SW480 (cell line): ENCODE measurements at places on chromosomes 2 and 18.

DNA sequence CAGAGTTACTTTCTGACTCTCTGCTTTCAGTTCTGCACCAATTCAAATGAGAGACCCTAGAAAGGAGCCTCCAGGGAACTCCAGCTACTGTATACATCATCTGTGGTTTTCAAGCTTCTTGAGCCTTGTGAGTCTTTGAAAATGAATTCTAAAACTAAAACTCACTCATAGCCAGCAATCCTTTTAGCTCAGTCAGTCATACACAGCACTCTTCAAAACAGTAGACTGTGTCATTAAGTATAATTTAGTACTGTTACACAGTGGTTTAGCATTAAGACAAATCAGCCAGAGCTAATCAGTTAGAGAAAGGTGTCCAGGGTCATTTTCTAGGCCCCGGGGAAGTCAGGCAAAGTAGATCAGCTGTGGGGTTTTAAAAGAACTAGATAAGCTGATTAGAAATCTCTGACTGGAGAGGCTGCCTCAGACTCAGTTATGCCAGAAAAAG lies 322.1 kb upstream of the THUMPD2 start:
- no peak for DNase-seq

DNA sequence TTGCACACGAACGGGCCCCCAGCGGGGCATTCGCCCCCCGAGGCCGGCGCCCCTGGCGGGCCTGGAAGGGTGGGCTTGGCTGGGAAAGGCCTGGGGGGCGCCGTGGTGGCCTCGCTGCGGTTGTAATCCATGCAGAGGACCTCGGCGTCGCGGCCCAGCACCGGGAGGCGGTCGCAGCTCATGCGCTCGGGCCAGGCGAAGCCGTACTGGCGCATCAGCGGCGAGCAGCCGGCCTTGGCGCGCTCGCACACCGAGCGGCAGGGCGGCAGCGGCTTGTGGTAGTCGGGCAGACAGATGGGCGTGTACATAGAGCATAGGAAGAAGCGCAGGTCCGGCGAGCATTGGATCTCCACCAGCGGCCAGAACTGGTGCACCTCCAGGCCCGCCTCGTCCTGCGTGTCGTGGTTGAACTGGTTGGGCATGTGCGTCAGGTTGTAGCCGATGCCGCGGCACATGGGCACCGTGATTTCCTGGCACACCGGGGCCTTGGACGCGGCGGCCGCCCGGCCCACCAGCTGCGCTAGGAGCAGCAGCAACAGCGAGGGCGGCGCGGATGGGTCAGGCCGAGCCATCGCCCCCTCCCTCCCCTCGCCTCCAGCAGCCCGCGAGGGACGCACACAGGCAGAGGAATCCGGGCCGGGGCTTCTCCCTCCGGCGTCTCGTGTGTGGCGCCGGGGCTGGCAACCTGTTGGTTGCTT lies 1.4 kb downstream of the FZD5 start:
- DNase-seq = peak; percentile 16

- DNase-seq = no peak
Observed at GRCh38 chr18:7020995-7021777, 96.4 kb downstream of the LAMA1 start.

DNA sequence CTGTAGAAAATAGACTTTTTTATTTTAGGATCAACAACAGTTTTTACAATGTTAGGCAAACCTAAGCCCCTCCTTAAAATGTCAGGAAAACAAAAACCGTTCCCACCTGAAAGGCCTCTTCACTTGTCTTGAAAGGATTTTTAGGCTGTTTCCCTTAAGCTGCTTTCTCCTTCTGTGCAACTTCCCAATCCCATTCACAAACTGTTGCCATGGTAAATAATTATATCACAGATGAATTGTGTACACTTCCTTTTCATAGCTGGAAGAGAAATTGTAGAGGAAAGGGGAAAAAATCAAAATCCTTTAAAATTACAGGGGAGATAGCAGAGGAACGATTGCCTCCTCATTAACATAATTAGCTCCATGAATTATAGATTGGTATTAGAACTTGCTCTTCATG lies 1488.0 kb upstream of the CELF4 start:
- DNase-seq = no peak

DNA sequence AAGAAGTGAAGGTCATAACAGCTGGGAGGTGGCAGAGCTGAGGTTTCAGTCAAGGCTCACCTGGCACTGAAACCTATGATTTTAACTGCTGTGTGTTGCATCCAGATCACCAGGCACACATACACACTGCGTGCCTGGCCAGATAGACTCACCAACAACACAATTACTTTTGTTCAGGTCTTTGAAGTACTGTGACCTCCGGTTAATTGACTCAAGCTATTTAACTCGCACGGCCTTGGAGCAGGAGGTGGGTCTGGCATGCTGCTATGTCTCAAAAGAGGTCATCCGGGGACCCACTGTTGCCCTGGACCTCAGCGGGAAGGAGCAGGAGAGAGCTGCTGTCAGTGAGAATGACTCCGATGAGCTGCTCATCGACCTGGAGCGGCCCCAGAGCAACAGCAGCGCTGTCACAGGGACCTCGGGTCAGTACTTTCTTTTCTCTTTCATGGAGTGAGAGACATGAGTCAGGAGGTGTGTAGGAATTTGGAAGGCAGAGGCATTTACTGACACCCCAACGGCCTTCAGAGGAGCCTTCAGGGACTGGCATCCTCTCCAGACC lies 104.1 kb downstream of the ESCO1 start:
- no peak for DNase-seq

- no peak for DNase-seq
Observed at GRCh38 chr18:45119876-45120275, 439.2 kb downstream of the SETBP1 start.

- DNase-seq = no peak
Observed at GRCh38 chr2:167749660-167750059, 497.7 kb downstream of the STK39 start.

DNA sequence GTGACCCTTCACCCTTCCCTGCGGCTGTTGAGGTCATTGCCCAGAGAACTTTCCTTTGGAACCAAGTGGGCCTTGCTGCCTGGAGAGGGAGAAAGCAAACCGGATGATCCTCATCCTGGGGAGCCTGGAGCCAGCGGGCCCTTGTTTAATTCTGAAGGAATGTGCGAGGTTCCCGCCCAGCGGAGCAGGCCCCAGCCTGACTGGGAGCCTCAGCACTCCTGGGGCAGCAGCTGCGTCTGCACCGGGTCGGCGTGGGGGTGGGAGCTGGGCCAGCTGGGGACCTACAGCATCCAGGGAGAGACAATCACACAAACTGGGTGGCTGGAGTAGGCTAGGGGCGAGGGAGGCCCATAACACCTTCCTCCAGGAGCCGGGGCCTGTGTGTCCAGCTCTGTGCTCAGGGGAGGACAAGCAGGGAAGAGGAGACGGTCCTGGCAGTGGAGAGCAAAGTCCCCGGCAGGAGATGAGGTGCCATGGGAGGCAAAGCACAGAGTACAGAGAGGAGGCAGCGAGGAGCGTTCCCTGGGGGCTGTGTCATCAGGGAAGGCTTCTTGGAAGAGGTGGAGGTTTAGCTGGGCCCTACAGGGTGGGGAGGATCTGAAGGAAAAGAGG lies 61.9 kb upstream of the HAAO start:
- no peak for DNase-seq

GRCh38 chr2:236642584-236643291 lies 73.1 kb downstream of the ACKR3 start:
- DNase-seq = peak; percentile 69

DNA sequence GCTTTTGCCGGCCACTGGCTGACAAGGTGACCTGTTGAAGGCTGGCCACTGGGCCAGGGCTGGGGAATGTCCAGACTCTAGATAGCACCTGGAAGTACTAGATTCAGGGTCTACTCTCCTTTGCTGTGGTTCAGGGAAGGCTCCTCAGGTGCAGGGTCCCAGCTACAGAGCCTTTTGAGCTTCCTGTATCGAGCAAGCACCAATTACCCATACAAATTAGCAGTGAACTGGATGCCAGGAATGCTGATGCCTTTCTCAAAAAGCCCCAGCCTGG lies 213.4 kb downstream of the CYP26B1 start:
- no peak for DNase-seq

DNA sequence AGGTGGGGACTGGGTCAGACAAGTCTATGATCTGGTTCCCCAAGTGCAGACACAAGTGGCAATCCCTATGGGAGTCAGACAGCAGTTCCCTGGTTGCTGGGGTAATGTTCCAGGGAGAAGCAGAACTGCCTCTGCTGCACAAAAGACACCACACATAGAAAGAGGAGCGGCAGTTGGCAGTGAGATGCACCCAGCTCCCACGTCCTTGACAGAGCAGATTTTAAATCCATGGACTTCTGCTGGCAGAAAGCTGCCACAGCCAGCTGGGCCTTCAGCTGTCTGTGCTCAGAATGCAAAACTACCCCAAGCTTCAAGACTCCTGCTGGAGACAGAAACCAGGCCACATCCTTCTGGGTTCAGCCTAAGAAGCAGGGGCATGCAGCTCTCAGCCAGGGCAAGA lies 147.2 kb downstream of the ETAA1 start:
- DNase-seq = no peak

DNA sequence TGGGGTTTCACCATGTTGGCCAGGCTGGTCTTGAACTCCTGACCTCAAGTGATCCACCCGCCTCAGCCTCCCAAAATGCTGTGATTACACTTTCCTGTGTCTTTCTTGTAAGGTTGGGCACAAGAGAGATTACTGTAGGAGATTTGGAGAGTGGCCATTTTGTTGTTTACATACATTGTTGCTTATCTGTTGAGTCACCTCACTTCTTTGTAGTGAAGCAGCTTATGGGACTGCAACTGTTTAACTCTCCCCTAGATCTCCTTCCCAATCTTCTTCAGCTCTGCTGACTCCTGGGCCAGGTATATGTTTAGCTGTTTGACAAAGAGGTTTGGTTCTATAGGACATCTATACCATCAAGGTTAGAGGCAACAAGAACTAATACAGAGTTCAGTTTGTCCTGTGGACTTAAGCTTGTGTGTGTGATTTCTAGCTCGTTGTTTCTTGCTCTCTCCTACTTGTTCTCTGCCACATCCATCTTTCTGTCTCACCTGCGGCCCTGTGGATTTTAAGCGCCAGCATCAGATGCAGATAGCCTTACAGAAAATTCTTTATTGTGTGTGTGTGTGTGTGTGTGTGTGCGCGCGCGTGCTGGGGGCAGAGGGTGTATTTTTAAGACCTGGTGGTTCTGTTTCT lies 95.4 kb downstream of the HAUS1 start:
- DNase-seq = peak; percentile 14

DNA sequence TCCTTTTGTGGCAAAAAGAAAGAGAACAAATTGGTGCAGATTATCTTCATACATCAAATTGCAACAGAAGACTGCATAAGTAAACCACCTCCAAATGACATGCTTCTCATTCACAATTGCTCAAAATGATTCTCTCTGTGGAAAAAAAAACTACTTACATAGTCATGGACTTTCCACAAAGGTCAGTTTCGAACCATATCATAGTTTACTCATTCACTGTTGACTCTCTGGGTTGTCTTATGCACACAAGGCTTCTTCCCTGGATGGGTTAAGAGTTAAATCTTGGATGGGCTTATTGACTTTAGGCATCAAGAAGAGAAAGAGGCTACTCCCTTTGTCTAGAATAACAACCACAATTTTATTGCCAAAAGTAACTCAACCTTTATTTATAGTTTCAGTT lies 91.3 kb upstream of the RAB27B start:
- no peak for DNase-seq

DNA sequence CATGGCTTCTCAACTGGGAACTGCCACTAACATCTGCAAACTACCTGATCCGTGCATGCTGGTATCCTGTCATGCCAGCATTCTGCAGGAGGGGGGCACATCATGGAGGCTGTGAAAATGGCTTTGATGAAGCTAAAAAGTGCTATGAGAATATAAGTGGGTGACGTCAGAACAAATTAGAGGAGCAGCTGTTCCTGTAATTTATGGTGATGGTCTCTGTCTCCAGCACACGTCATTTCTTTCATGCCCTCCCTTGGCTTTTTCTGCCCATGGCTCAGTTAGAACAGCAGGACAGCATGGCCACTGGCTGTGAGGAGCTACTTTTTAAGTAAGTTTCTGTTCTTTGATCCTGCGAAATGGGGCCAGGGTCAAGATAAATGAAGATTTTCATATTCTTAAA lies 466.3 kb downstream of the THSD7B start:
- no peak for DNase-seq

- DNase-seq = no peak
Observed at GRCh38 chr2:203934041-203934492, 2.5 kb upstream of the ICOS start.

DNA sequence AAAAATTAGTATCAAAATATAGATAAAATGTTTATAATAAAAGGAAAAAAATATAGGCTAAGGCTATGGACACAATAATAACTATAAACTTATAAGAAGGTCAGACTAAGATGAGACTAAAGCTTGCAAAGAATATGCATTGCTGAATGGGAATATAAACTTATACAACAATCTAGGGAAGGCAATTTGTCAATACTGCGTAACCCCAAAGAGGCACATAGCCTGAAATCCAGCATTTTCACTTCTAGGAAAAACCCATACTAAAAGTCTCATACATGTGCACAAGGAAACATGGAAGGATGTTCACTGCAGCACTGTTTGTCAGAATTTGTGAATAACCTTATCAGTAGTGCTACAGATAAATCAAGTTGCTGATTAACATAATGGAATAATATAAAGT lies 45.5 kb downstream of the FANCL start:
- DNase-seq = no peak

- DNase-seq = no peak
Observed at GRCh38 chr2:35114765-35115164, 1240.8 kb upstream of the CRIM1 start.

GRCh38 chr18:463827-464541 lies 36.5 kb downstream of the COLEC12 start:
- no peak for DNase-seq

GRCh38 chr2:26290001-26290400 lies 45.3 kb downstream of the HADHB start:
- no peak for DNase-seq

DNA sequence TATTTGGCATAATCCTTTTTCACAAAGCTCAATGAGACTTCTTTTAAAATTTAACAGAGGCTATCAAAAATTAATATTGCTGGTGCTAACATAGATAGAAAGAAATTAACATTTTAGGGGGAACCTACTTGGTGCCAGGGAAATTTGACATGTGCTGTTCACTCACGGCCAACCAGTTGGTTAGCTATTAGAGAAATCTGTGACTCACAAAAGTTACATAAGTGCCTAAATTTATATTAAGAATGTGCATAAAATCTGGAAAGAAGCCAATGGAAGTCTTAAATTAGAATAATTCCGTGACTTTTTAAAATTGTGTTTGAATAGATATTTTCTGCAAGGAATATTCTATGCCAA lies 184.3 kb upstream of the MAP2 start:
- DNase-seq = no peak

- DNase-seq = peak; percentile 39
Observed at GRCh38 chr2:11835403-11835802, 89.0 kb downstream of the LPIN1 start.

DNA sequence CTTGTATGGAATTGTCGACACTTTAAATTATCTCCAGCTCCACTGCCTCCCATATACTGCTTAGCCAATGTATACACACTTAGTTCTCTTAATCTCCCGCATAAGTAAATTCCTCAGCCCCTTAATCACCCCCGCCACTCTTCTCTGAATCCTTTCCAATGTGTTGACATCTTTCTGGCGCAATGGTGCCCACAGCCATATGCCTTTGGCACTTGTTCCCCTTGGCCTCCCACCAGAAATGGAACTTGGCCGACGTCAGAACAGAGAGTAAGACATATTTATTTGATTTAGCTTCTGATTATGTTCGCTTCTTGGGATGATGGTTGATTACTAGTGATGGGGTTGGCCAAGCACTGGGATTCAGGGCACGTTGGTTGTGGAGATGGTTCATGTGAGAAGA lies 1089.3 kb upstream of the CELF4 start:
- no peak for DNase-seq

- no peak for DNase-seq
Observed at GRCh38 chr2:150585221-150585971, 97.9 kb upstream of the RND3 start.
